HTR-8/SVneo (cell line): ENCODE measurements at places on chromosomes 12 and 14.

GRCh38 chr14:57403521-57403864 is 13.1 kb downstream of the NAA30 start:
- DNase-seq, result no peak

- no peak for DNase-seq
Observed at GRCh38 chr12:24135158-24135850, 185.8 kb upstream of the SOX5 start.

- DNase-seq, result no peak
Observed at GRCh38 chr14:96754162-96754844, 42.9 kb upstream of the VRK1 start.

GRCh38 chr12:13169272-13169671 is 27.3 kb upstream of the EMP1 start:
- DNase-seq, result no peak

DNA sequence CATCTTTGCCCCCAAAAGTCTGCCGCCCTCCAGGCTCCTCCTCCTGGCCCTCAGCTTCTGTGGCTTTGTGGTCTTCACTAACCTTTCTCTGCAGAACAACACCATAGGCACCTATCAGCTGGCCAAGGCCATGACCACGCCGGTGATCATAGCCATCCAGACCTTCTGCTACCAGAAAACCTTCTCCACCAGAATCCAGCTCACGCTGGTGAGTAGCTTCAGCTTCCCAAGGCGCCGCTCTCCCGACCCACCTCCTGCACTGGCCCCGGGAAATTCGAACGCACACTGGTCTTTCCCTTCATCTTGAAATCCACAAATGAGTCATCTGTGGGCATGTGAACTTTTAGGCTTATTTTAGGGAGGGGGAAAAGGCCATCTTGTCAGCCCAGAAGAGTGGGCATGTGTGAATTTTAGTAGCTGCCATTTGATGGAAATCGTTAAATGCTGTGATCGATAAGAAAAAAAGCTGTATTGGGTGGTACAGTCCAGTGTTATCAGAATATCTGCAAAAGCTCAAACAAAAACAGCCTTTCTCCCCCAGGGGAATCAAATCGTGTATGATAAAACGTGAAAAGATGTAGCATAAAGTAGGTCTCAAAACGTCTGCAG is 700 bp downstream of the SLC35E3 start:
- peak; percentile 48 for DNase-seq

DNA sequence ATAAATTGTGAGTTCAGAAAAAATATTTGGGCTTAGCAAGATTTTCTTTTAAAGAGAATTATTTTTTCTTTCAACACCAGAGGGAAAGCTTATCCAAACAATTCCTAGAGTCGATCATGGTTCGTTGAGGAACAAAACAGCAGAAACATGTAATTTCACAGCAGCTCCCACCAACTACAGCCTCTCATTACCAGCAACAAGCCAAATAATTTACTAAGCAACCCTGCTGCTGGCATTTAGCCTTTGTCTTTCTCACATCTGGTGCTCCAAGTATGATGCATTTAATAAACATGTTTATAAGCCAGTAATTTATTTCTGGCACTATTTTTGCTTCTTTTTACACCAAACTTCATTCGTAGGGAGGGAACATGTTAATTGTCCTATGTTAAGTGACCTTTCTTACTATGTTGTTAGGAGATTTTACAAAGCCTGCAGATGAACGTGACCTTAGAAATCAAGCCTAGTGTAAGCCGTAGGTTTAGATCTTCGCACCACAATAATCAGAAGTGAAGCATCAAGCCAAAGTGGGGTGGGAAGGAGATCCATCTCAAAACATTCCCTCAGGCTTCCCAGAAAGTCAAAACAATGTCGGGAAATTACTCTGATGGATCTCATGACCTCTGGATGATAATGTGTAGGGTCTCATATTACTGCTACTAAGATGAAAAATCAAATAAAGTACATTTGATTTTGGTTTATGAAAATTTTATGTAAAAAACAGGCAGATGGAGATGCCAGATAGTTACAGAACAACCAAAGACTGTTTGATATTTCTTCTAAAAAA is 128.4 kb downstream of the RPAP3 start:
- DNase-seq, result no peak

DNA sequence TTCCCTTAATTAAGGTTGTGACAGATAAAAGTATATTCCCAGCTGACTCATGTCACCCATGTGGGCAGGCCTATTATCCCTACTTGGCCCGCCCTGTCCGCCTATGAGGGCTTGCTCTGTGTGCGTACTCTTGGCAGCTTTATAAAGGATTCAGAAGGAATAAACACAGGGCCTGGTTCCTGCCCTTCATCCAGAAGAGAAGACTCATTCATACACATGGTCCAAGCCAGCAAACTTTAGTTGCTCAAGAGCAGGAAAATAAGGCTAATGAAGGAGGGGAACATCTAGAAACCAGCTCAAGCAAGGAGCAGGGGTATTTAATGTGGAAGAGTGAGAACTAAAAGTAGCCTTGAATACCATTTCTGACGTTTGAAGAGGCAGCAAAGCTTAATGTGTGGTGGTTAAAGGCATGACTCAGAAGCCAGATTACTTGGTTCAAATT is 141.9 kb downstream of the CRADD start:
- DNase-seq, result no peak

GRCh38 chr12:110093631-110094311 is 30.4 kb upstream of the IFT81 start:
- no peak for DNase-seq

DNA sequence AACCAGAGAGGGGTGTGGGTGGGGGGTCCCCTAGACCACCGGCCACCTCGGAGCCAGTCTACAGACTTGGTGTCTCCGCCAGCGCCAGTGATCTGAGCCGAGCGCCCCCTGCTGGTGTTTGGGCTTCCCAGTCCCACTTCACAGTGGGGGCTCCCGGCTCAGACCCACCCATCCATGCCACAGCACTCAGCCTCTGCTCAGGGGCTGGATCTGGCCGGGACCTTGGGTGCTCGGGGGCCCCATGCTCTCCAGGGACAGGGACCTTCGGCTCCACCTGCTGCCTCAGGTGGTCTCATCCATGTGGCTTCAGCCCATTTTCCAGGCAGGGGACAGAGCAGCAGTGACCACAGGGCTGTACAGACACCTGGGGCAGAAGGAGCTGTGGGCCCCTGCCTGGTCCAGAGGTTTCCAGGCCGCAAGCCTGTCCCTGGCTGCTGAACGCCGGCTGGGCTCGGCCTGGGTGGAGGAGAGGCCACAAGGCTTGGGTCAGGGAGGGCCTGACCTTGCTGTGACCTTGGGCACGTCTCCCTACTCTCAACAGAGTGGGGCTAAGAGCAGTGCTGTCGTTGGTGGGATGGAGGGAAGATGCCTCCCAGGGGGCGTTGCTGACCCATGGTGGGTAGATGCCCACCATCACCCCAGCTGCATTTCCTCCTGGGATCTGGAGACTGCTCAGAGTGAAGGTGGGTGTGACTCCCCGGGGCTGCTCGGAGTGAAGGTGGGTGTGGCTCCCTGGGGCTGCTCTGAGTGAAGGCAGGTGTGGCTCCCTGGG is 86.3 kb downstream of the KIF26A start:
- DNase-seq, result no peak

DNA sequence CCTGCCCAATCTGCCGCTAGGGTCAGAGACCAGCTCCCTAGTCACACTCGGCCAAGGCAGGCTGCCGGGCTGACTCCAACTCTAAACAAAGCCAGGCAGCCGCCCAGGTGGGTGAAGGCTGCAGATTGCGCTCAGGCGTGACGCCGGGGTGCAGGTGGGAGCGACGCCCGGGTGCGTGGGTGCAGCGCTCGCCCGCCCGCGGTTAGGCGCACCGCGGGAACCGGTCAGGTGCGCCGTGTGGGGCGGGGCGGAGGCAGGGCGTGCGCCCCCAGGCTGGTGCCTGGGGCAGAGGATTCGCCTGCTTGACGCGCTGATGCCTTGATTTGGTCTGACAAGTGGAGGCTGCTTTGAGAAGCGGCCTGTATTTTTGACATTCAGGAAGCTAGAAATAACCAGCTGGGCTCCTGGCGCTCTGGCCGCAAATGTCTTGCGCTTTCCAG is 126.7 kb upstream of the HIF1A start:
- no peak for DNase-seq

- DNase-seq, result no peak
Observed at GRCh38 chr12:116717466-116718437, 20.1 kb downstream of the SPRING1 start.
